ENCODE measurements at places on chromosomes 6 and 20. TPM values are rescaled to one million over a fixed set of nuclear protein-coding genes. Genes with fewer than 3 reads are reported as not detected.

HDGFL1 gene
- not detected for total RNA-seq

FABP7 gene
- 2.7 TPM for total RNA-seq

GPSM3 gene
- 22.4 TPM for total RNA-seq

BPIFB2 gene
- not detected for total RNA-seq

DNMT3B gene
- total RNA-seq: 368 TPM

BIRC7 gene
- not detected for total RNA-seq

DNA sequence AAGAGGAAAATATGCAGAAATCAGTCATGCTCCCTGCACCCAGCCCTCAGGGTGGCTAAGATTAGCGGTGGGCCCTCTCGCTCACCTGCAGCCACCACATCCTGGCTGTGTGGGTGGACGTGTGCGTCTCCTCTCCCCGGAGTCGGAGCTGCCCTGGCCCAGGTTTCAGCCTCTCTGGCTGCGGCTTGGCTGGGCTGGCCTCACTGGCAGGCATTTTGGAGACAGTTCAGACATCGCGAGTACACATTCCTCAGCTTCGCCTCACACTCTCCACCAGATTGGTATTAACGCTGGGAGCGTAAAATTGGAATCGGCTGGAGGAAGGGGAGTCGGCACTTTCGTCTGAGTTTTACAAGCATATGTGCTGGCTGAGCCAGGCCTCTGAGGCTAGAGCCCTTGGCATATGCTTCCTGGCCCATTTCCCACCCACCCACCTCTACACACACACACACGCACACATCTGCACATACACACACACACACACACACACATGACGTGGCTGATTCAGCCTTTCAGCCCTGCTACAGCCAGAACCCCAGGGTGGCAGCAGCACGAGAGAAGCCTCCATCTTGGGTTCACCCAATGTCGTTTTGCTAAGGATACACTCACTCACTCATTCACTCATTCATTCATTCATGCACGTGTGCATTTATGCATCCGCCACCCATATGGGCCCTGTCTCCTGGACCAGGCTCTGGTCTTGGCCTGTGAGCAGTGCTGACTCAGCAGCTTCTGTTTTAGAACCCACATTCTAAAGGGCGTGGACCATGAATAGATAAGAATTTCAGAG lies 42.9 kb downstream of the BCAS4 start:
- no peaks in the 10 kb centered on the region for H3K4me1 ChIP-seq
- no peak overlapping the region for H3K4me3 ChIP-seq
- no peak for DNase-seq
- no peaks in the 10 kb centered on the region for H3K27me3 ChIP-seq
- H3K27ac ChIP-seq: no peak overlapping the region

DNA sequence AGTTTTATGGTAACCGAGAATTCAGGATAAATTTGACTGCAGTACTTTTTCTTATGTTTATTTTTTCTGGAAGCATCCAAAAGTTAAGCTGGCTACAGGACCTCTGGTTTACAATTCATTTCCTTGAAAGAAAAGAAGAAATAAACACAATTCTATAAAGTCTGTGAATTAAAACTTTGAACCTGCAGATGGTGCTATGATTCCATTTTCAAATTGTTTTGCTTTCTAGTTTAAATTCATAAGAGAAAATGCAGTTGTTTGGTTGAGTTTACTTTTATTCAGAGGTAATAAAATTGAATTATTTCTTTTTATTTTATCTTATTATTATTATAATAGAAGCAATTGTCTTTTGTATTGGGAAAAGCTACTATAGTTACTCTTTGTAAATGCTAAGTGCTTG lies 1.8 kb upstream of the VIP start:
- H3K4me3 ChIP-seq: no peak overlapping the region
- no peaks in the 10 kb centered on the region for H3K27me3 ChIP-seq
- H3K4me1 ChIP-seq: no peaks in the 10 kb centered on the region
- no peak for DNase-seq
- no peak overlapping the region for H3K27ac ChIP-seq

DNA sequence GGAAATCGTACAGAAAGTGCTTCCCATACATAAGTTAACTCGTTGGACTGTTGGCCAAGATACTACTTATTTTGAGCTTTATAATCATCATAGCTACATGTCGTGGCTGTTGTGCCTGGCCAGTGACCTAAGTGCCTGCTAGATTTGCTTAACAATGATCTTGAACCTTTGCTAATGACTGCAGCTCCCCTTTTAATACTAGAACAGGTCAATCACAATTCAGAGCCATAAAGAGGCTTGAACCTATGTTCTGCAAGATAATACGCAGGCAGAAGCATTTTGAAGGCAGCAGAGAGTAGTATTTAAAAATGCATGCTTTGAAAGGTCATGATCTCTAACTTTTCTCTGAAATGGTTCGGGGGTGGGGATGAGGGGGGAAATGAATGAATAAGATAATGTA lies 2.5 kb downstream of the MRS2 start:
- no peak overlapping the region for H3K27ac ChIP-seq
- no peaks in the 10 kb centered on the region for H3K4me1 ChIP-seq
- peaks cover 57% of the 10 kb centered on the region for H3K36me3 ChIP-seq
- DNase-seq: no peak
- H3K27me3 ChIP-seq: no peaks in the 10 kb centered on the region

GRCh38 chr6:85078058-85078457 lies 313.7 kb upstream of the TBX18 start:
- H3K4me1 ChIP-seq: no peaks in the 10 kb centered on the region
- peaks cover 25% of the 10 kb centered on the region for H3K27me3 ChIP-seq
- no peak for DNase-seq
- H3K4me3 ChIP-seq: no peak overlapping the region

- DNase-seq: no peak
- H3K27ac ChIP-seq: no peak overlapping the region
- H3K4me1 ChIP-seq: no peaks in the 10 kb centered on the region
- no peak overlapping the region for H3K4me3 ChIP-seq
Measured at GRCh38 chr6:25147223-25147622, 132.0 kb upstream of the CARMIL1 start.

DNA sequence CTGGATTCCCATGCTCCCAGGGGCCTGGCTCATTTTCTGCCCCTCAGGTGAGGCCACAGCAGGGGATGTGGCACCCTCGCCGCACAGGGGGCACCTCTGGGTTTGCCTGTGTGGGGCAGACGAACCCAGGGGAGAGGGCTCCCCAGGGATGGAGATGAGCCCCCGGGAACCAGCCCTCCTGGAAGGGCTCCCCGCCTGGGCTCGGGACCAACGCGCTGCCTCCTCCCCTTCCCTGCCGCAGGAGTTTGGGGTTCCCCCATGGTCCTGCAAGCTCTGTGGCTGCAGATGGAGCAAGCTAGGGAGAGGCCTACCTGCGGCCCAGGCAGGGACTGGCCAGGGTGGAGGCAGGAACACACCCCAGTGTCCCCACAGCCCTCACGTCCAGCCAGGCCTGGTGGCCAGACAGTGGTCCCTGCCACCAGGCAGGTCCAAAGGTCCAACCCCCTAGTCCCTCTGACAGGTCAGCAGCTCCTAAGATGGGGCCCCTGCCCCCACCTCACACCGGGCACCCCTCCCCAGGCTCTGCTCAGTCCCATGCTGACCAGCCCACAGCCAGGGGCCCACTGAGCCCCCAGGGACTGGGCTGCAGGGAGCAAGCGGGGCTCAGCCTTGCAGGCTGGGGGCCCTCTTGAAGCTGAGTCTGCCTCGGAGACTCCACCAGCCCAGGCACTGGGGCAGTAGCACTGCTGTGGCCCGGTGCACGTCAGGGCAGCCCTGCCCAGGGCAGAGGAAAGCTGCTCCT lies 13.7 kb downstream of the LAMA5 start:
- H3K27ac ChIP-seq: no peak overlapping the region
- H3K4me1 ChIP-seq: peaks cover 14% of the 10 kb centered on the region
- peaks cover 49% of the 10 kb centered on the region for H3K36me3 ChIP-seq

DNA sequence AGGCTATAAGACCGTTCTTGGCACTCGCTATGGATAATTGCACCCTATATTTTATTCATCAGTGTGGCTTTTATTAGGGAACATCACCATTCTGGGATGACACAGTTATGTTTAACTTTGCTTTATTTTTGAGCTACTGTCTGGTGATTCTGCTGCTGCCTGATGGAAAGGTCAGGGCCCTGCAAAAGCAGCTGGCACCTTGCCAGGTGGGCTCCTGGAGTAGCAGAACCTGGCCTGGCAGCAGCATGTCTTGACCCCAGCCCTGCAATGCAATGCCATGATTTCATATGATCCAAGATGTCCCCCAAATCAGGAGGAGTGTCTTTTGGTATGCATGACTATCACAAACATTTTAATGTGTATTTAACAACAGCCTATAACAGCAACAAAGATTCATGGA lies 228.4 kb upstream of the RSPO3 start:
- no peak overlapping the region for H3K4me3 ChIP-seq
- peaks cover 14% of the 10 kb centered on the region for H3K4me1 ChIP-seq
- no peak for DNase-seq
- no peaks in the 10 kb centered on the region for H3K27me3 ChIP-seq

- no peaks in the 10 kb centered on the region for H3K36me3 ChIP-seq
- no peaks in the 10 kb centered on the region for H3K4me1 ChIP-seq
- H3K4me3 ChIP-seq: no peak overlapping the region
- H3K27ac ChIP-seq: no peak overlapping the region
- no peak for DNase-seq
Measured at GRCh38 chr6:142296975-142297604, 4.7 kb upstream of the ADGRG6 start.

- peak; percentile 81 for DNase-seq
- H3K4me1 ChIP-seq: peaks cover 23% of the 10 kb centered on the region
- H3K27me3 ChIP-seq: no peaks in the 10 kb centered on the region
- peak overlapping the region; percentile 18 for H3K27ac ChIP-seq
- no peak overlapping the region for H3K4me3 ChIP-seq
Measured at GRCh38 chr6:2877057-2877882, 25.8 kb downstream of the SERPINB9 start.

DNA sequence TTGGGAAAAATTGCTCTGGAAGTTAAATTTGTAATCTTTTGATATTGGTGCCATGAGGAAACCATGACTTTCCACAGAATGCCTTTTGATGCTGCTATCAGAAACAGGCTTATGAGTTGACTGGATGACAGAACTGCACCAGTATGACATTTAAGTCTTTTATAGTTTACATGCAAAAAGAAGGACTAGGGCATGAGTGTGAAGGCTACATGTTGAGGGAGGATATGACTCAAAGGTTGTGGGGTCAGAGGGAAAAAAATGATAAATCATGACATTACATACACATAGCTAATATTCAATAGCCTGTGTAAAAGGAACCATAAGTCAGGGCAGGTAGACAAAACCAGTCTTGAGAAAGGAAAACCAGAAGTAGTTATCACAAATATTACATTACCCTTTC lies 182.2 kb downstream of the COL12A1 start:
- no peak for DNase-seq
- no peaks in the 10 kb centered on the region for H3K27me3 ChIP-seq

DNA sequence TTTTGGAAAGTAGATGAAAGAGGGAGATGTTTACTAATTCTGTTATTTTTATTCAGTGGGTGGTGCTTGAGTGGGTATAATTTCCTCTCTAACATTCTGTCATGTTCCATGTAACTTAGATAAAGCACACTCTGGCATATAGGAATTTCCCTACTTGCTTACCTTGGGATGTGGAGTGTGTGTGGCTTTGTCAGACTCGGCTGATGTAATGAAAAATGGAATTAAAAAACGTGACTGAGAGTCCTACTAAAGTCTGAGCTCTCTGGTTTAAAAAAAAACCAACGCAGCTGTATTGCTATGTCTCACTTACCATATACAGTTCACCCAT lies 98.3 kb downstream of the JARID2 start:
- H3K27ac ChIP-seq: no peak overlapping the region
- no peaks in the 10 kb centered on the region for H3K36me3 ChIP-seq
- H3K4me1 ChIP-seq: peaks cover 34% of the 10 kb centered on the region
- DNase-seq: no peak
- H3K27me3 ChIP-seq: no peaks in the 10 kb centered on the region
- H3K4me3 ChIP-seq: no peak overlapping the region

DNA sequence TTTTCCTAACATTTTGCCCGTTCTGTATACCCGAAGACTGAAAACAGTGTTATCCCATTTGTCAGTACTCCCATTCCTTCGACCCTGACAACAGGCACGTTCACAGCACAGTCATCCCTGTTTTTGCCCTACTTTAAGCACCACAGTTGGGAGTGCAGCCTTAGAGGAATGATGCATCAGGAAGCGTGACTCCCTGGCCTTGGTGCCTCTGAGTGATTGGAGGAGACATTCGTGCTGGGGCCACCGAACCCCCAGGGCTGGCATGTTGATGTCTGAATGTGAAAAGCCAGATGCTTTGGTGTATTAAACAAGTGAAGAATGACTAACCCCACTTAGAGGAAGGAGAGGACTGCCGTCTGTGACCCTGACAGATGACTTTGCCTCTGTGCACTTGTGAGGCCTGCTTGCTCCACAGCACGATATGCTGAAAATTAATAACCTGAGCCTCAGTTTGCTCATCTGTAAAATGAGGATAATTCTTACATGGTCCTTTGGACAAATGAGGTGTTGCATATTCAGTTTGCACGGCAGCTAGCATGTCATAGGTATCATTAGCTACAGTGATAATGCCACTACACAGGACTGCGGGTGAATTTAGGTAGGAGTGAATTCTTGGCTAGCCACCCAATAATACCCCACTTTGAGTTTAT lies 36.0 kb downstream of the STK35 start:
- no peaks in the 10 kb centered on the region for H3K4me1 ChIP-seq
- H3K27ac ChIP-seq: no peak overlapping the region
- H3K36me3 ChIP-seq: peaks cover 12% of the 10 kb centered on the region
- no peak overlapping the region for H3K4me3 ChIP-seq
- DNase-seq: no peak
- H3K27me3 ChIP-seq: no peaks in the 10 kb centered on the region

- no peak for DNase-seq
- H3K4me3 ChIP-seq: no peak overlapping the region
Measured at GRCh38 chr20:54221353-54221752, 13.5 kb downstream of the PFDN4 start.

GRCh38 chr20:17503301-17504065 lies 27.7 kb downstream of the BFSP1 start:
- no peaks in the 10 kb centered on the region for H3K27me3 ChIP-seq
- DNase-seq: peak; percentile 35
- H3K4me1 ChIP-seq: no peaks in the 10 kb centered on the region
- no peak overlapping the region for H3K4me3 ChIP-seq
- H3K36me3 ChIP-seq: no peaks in the 10 kb centered on the region
- H3K27ac ChIP-seq: no peak overlapping the region

GRCh38 chr6:56062836-56063235 lies 184.5 kb downstream of the COL21A1 start:
- no peaks in the 10 kb centered on the region for H3K27me3 ChIP-seq
- no peak for DNase-seq
- H3K4me1 ChIP-seq: no peaks in the 10 kb centered on the region
- H3K36me3 ChIP-seq: no peaks in the 10 kb centered on the region
- H3K4me3 ChIP-seq: no peak overlapping the region
- H3K27ac ChIP-seq: no peak overlapping the region

DNA sequence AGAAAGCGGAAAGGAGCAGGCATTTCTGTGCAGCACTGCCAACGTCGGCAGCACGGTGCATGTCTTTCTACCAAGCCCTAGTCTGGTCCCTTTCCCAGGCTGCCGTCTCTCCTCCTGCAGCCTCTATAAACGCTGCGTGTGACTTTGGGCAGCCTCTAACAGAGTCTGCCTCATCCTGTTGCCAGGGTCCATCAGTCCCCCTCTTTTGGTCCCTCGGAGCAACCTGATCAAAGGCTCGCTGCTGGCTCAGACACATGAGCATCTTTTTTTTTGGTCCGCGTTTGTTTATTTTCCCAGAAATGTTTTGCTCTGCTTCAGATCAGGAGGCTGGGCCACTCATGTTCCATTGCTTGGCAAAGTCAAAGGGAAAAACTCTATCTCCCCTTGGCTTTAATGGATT lies 166.8 kb upstream of the CST7 start:
- H3K4me1 ChIP-seq: no peaks in the 10 kb centered on the region
- H3K27ac ChIP-seq: no peak overlapping the region
- no peaks in the 10 kb centered on the region for H3K36me3 ChIP-seq
- H3K4me3 ChIP-seq: no peak overlapping the region
- peak; percentile 22 for DNase-seq
